ENCODE measurements at places on chromosomes 3 and 15.

GRCh38 chr3:100850156-100850555 lies 140.9 kb downstream of the TFG start:
- no peak for DNase-seq

- no peak for DNase-seq
Observed at GRCh38 chr3:101141135-101141534, 147.9 kb upstream of the ABI3BP start.

DNA sequence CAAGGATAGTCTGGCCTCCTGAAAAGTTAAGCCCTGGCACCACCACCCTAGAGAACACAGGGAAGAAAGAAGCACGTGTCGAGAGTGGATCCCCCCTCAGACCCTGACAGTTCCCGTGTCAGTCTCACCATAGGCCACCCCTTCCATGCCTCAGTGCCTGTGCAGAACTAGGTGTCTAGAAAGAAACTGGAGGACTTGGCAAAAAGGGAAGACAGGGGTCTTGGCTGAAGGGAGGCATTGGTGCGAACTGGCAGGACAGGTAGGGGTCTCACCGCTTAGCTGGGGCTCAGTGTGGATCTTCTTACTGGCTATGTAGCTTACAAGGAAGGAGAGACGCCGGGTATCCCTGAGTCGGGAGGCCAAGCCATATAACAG lies 518 bp downstream of the QARS1 start:
- DNase-seq, result no peak

DNA sequence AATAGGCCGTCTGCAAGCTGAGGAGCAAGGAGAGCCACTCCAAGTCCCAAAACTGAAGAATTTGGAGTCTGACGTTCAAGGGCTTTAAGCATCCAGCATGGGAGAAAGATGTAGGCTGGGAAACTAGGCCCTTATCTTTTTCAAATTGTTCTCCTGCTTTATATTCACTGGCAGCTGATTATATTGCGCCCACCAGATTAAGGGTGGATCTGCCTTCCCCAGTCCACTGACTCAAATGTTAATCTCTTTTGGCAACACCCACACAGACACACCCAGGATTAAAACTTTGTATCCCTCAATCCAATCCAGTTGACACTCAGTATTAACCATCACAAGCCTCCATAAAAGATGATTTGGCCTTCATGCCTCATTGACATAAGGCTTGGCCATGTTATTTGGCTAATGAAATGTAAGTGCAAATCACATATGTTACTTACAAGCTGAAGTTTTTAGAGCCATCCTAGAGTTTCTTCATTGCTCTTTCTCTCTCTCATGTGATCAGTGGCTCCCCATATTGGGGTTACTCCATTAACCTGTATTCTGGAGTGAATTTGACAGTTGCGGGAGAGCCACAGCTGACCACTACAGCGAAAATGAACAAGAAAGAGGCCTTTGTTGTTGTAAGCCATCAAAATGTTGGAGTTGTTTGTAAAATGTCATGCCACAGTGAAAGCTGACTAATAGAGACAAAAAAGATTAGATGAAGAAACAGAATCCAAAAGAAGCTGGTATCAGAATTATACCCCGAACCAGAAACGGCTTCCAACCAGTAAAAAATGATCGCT lies 61.7 kb downstream of the GBE1 start:
- DNase-seq, result no peak

- no peak for DNase-seq
Observed at GRCh38 chr3:114299421-114299820, 5.6 kb downstream of the TIGIT start.

- no peak for DNase-seq
Observed at GRCh38 chr3:169759256-169759655, 5.6 kb downstream of the TERC start.

GRCh38 chr3:13748276-13748879 lies 131.5 kb downstream of the WNT7A start:
- DNase-seq, result no peak

GRCh38 chr15:62558640-62559380 lies 393.7 kb upstream of the C2CD4B start:
- DNase-seq, result no peak

DNA sequence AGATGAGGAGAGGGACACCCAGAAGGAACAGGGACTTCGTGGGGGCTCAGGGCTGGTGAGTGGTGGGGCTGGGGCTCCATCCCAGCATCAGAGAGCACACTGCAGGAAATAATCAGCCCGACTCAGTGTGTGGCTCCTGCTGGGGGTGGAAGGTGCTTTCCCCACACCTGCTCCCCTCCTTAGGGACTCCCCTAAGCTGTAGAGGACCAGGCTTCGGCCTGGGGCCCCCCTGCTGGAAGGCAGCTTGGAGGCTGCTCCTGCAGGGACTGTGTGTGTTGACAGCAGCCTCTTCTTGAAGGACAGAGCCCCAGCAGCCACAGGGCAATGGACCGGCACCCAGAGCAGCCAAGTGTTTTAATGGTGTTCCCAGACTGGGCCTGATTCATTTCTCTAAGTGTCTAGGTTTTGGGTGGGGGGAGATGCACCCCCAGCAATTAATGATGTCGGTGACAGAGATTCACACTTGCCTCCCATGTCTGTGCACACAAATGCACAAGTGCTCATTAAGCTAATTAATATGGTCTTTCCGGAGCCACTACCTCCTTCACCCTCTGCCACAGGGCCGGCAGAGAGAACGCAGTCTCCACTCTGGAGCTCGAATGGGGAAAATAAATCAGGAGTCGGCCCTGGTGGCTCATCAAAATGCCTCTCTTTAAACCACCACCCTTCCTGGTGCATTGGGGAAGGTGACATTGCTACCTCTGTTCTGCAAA lies 16.9 kb upstream of the FGD5 start:
- DNase-seq, result no peak

DNA sequence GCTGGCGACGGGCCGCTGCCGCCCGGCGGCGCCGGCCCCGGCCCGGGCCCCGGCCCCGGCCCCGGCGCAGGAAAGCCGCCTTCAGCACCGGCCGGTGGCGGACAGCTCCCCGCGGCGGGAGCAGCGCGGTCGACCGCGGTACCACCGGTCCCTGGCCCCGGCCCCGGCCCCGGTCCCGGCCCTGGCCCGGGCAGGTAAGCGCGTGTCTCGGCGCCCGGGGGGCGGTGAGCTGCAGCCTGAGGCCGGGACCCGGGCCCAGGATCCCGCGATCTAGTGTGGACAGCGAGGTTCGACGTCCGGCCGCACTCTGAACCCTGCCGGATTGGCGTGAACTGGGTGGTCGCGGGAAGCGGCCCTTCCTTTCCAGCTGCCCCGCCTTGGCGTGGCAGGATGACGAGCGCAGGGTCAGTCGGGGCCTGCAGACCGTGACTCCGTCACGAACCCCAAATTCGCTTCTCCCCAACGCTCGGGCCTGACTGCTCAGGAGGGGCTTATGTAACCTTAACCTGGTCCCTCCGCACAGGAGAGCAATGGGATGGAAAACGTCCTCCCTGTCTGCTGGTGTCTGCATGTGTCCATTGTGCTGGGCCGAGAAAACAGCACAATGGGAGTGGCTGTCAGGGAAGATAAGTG lies 472 bp downstream of the BSN start:
- no peak for DNase-seq

DNA sequence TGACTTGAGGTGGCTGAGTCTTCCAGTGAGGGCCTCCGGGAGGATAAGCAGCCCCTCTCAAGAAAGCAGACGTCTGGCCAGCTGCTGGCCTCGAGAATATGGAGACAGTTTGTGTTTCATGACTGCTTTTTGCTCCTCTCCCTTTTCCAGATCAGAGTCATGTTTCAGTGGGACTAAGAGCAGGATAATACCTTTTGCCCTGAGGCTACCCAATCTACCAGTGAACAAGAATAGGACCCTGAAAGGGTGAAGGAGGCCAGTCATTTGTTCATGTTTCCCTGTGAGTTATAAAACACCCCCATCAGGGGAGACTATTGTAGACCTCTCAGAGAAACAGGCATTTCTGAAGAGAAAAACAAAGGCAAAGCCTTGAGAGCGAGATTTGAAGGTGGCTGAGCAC lies 137.4 kb downstream of the RYR3 start:
- DNase-seq, result no peak

DNA sequence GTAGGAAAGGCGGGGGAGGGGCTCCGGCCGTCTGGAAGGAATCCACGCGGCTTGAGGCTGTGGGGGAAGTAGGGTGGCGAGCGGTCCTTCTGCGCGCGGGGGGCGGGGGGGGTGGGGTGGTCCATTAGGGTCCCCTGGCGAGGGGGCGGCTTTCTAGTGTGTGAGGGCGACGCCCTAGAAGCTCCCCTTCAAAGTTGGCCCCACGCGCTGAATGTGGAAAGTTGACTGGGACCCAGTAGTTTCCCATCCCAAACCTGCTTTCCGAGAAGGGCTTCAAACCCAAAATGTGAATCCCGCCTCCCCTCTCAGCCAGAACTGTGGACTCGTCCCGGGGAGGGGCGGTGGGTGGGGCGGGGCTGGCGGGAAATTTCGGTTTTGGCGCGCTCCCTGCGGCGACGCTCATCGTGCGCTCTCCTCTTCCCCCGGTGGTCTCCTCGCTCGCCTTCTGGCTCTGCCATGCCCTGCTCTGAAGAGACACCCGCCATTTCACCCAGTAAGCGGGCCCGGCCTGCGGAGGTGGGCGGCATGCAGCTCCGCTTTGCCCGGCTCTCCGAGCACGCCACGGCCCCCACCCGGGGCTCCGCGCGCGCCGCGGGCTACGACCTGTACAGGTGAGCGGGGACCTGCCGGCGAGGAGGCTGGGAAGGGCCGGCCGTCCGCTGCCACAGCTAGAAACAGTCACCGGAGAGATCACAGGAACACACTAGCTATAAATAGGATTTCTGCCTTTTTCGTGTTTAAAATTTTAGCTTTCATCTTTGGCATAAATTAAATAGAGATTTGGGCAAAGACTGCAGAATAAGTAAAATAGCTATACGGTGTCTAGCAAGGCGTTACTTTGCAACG lies 790 bp downstream of the DUT start:
- peak; percentile 89 for DNase-seq

- no peak for DNase-seq
Observed at GRCh38 chr3:117393119-117393518, 683.5 kb downstream of the TUSC7 start.

DNA sequence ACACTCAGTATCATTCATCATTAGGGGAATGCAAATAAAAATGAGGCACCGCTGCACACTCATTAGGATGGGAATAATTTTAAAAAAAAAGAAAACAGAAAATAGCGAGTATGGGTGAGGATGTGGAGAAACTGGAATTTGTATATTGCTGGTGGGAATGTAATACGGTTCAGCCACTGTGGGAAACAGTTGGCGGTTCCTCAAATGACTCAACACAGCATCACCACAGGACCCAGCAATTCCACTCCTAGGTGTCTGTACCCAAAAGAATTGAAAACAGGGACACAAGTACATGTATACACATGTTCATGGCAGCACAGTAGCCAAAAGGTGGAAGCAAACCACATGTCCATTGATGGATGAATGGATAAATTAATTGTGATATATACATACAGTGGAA lies 35.2 kb upstream of the RFTN1 start:
- no peak for DNase-seq

GRCh38 chr3:128585189-128585588 lies 65.4 kb downstream of the RPN1 start:
- DNase-seq, result no peak

- no peak for DNase-seq
Observed at GRCh38 chr3:133130168-133130567, 92.0 kb downstream of the TMEM108 start.

DNA sequence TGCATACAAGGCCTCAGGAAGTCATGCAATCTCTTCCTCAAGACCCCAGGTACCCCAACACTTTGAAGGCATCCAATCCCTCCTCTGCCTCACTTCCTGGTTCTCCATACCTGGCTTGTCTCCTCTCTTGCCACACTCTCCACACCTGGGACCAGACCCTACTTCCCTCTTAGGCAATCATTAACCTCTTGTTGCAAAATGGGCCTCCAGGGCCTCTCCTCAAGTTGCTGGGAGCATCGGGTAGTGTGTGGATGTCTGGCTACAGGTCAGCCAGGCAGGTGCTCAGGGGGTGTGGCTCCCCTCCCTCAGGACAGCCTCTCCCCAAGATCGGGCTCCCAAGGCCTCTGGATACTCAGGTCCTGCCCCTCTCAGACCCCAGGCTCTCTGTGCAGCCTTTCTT lies 8.6 kb downstream of the PLA2G4E start:
- no peak for DNase-seq

DNA sequence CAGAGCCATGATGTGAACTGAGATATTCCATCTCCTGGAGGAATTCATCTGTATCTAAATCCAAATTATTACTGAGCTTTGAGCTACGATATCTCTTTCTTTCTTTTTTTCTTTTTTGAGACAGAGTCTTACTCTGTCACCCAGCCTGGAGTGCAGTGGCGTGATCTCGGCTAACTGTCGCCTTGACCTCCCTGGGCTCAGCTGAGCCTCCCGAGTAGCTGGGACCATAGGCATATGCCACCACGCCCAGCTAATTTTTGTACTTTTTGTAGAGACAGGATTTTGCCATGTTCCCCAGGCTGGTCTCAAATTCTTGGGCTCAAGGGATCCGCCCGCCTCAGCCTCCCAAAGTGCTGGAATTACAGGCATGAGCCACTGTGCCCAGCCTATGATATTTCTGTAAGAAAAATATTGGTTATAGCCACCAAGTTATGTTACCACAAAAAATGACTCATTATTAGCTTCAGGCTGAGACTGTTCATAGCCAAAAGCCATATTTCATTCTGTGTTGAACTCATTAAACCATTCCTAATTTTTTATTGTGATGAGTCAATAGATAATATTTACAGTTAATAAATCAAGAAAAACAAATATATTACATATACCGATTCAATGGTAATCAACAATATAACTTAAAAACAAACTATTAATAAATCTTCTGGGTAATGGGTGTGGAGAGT lies 27.1 kb upstream of the SLC30A4 start:
- no peak for DNase-seq

- DNase-seq, result no peak
Observed at GRCh38 chr15:85618228-85618505, 176.6 kb downstream of the KLHL25 start.

DNA sequence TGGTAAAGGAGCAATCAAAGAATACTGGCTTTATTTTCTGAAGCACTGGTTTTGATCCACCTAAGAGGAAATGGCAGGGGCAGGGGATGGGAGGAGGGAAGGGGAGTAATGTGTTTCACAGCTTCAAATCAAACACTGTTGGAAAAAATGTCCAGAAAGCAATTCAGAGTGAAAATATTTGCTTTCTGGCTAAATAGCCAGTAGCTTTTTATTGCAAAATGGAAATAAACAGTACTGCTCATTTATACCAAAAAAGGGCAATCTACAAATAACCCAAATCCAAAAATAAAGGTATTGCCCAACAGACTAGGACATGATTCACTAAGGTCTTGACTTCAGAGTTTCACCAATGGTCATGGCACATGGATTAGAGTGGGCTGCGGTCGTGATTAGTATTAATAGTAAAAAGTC lies 279.3 kb upstream of the THBS1 start:
- no peak for DNase-seq

DNA sequence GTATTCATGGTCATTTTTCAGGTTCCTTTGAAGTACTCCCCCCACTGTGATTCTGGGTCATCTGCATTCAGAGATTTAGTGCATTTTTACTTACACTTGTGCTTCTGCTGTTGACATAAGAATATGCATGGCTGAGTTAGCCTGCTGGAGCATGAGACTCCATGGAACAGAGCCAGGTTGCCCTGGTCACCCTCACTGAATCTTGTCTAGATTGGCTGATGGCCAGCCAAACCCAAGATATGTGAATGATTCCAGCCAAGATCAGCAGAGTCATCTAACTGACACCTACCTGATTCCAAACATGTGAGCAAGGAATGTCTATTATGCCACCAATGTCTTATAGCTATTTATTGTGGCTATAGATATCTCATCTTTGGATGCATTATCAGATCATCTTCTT lies 25.1 kb downstream of the DTWD1 start:
- peak; percentile 74 for DNase-seq

Data from RWPE2 (cell line).